ENCODE measurements at places on chromosomes 3 and 15. TPM values are rescaled to one million over a fixed set of nuclear protein-coding genes. Genes with fewer than 3 reads are reported as not detected.

The CHD2 gene
- 21.0 TPM for total RNA-seq

The SACM1L gene
- total RNA-seq = 15.0 TPM

The ZNF385D gene
- 1.3 TPM for total RNA-seq

The PARP15 gene
- under 0.01 TPM for total RNA-seq

The CLRN1 gene
- total RNA-seq = not detected

The GABRR3 gene
- not detected for total RNA-seq

The CIB2 gene
- 2.8 TPM for total RNA-seq

The GP5 gene
- not detected for total RNA-seq

The SYNPR gene
- total RNA-seq = not detected

The SEMA7A gene
- total RNA-seq = 24.7 TPM

The CFAP20DC gene
- 2.5 TPM for total RNA-seq

The CYP1A1 gene
- not detected for total RNA-seq

The C3orf62 gene
- total RNA-seq = 0.74 TPM

The PXK gene
- 40.3 TPM for total RNA-seq

The OXTR gene
- 7.6 TPM for total RNA-seq

The ADGRG7 gene
- not detected for total RNA-seq

The GOLGA8R gene
- 0.30 TPM for total RNA-seq

The FSD2 gene
- total RNA-seq = not detected

The SKIL gene
- total RNA-seq = 4.0 TPM

The COL8A1 gene
- 84.6 TPM for total RNA-seq

The SLC26A6 gene
- total RNA-seq = 35.1 TPM

The CCRL2 gene
- not detected for total RNA-seq

The TMEM40 gene
- total RNA-seq = not detected

The KLHL40 gene
- not detected for total RNA-seq

The MGLL gene
- total RNA-seq = 49.4 TPM

The SHC4 gene
- 0.67 TPM for total RNA-seq

The ESYT3 gene
- 0.17 TPM for total RNA-seq

The GOLGA8S gene
- not detected for total RNA-seq

The ARNT2 gene
- 8.4 TPM for total RNA-seq

The KNG1 gene
- total RNA-seq = not detected

The CCK gene
- total RNA-seq = 2.7 TPM

The PRR20G gene
- total RNA-seq = not detected

The EFL1 gene
- total RNA-seq = 8.3 TPM

The MAGEF1 gene
- total RNA-seq = 34.0 TPM

The MCF2L2 gene
- total RNA-seq = 3.2 TPM

The ACTC1 gene
- not detected for total RNA-seq

The WWTR1 gene
- total RNA-seq = 19.3 TPM

The FBXW12 gene
- not detected for total RNA-seq

The MESP1 gene
- 0.45 TPM for total RNA-seq

The UBE2E1 gene
- 82.2 TPM for total RNA-seq

The ROPN1 gene
- total RNA-seq = not detected

The REC114 gene
- not detected for total RNA-seq

The CTXND1 gene
- not detected for total RNA-seq

The SLITRK3 gene
- total RNA-seq = not detected

The COL6A5 gene
- total RNA-seq = not detected

The TF gene
- not detected for total RNA-seq

The ARHGEF26 gene
- 3.4 TPM for total RNA-seq

The PLSCR5 gene
- not detected for total RNA-seq

The LCTL gene
- 0.74 TPM for total RNA-seq

The MUC4 gene
- total RNA-seq = not detected

The CHDH gene
- 0.34 TPM for total RNA-seq

The FETUB gene
- not detected for total RNA-seq

The CEMIP gene
- total RNA-seq = 2.7 TPM

The RFX7 gene
- 3.3 TPM for total RNA-seq

Data from bronchus fibroblast of lung (primary cell).